ENCODE measurements at places on chromosomes 3 and 15. TPM values are rescaled to one million over a fixed set of nuclear protein-coding genes. Genes with fewer than 3 reads are reported as not detected.

The CDC25A gene
- 3.4 TPM for total RNA-seq

The CAMK1 gene
- 24.6 TPM for total RNA-seq

- no peak for DNase-seq
These were observed 15.7 kb downstream of the EMC4 start for GRCh38 chr15:34240537-34240936.

DNA sequence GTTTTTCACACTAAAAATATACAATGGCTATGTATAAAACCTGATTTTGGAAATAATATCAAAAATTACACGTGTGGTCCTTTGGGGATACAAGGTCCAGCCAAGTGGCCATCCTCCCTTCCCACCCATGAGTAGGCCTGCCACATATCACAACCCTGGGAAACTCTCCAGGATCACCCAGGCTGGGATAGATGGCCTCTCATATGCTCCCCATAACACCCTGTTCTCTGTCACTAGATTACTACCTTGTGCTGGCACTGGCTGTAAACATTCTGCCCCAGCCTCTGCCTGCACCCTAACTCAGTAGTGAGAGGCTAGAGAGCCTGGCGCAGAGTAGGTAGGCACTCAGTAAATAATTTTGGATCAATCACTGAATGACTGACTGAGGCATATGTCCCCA, 52.1 kb downstream of the CLDN18 start:
- no peak for DNase-seq

- DNase-seq: no peak
These were observed 37.5 kb upstream of the IQSEC1 start for GRCh38 chr3:13110678-13111116.

All from skin of body (tissue), 3 donors.